ENCODE measurements at places on chromosomes 5 and 9.

- no peak for DNase-seq
Observed at GRCh38 chr5:107474716-107475489, 195.8 kb downstream of the EFNA5 start.

GRCh38 chr5:103589776-103590175 is 27.2 kb upstream of the NUDT12 start:
- no peak for DNase-seq

GRCh38 chr5:168047043-168047668 is 244.3 kb upstream of the WWC1 start:
- peak; percentile 88 for DNase-seq

GRCh38 chr9:131181091-131181681 is 55.8 kb downstream of the NUP214 start:
- DNase-seq = no peak

GRCh38 chr5:134784241-134784920 is 25.8 kb downstream of the DDX46 start:
- DNase-seq = no peak

DNA sequence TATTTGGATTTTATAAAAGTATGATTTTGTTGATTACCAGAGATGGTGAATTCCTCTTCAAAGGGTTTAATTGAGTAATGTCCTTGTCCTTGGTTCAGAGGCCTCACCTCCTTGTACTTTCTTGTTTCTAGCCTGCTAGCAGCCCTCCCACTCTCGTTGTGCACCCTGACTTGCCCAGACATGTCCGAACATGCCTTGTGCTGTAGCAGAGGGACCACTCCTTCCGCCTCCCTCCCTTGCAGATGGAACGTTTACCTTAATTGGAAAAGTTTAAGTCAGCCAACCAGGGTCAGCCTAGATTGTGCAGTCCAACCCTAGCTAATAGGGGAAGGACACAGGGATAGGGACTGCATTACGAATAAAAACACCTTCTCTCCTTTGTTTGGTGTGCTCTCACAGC is 406.9 kb upstream of the NMUR2 start:
- DNase-seq = no peak

DNA sequence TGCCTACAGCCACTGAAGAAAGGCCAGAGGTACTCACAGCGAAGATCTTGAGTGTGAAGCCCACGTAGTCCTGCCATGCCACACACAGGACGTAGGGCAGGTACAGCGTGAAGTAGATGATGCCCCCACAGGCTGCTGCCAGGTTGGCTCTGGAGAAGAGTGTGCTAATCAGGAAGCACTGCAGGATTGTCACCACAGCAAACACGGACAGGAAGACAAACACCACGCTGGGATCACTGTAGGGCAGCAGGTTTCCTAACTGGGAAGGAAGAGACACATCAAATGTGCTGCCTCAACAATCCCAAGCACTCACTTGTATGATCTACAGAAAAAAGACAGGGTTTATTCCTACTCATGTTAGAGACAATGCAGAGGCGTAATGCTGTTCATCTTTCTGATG is 63.0 kb downstream of the NIPSNAP3B start:
- no peak for DNase-seq

GRCh38 chr5:114438471-114438870 is 76.6 kb downstream of the KCNN2 start:
- no peak for DNase-seq

DNA sequence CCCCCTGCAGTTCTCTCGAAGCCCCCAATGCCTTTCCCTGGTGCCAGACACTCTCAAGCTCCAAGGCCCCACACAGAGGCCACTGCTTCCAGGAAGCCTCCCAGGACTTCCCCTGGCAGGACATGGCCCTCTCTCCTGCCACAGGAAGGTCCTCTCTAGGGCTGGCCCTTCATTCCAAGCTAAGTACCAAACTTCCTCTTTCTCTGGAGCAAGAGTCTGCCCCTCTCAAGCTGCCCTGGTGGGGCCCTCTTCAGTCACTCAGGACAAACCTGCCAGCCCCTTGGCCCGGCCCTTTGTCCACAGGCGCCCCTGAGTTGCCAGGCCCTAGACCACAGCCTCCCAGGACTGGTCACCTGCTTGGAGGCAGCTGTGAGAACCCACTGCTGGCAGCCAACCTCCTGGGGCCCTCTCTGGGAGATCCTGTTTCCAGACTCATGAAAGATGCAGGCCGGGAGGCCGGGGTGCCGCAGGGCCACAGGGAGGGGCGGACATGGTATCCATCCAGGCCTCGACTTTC is 6.6 kb downstream of the NINJ1 start:
- no peak for DNase-seq

- no peak for DNase-seq
Observed at GRCh38 chr5:73369278-73369677, 79.3 kb downstream of the FOXD1 start.

DNA sequence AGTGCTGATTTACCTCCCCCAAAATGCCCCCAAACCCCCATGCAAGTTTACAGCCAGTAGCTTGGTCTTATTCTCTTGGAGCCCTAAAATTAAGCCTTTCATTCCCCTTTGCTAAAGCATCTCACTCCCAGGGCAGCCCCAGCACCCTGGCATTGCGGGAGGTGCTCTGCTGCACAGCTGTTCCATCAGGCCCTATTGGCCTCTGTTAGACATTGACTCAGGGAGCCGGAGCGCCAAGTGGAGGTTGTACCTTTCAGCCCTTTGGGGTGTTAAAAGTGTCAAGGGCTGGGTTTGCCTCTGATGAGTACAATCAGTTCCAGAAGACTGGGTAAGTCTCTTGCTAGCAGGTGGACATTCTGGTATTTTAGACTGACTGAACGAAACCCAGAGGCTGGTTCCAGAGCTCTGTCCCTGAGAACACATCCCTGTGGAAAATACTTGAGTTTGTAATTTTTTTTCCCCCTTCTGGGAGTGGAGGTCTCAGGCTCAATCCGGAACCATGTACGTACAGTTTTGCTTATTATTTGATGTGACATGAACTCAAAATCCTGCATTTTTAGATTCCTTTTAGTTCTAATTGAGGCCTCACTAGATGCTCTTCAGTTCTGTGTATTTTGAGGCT is 102.4 kb downstream of the UBE2R2 start:
- no peak for DNase-seq

DNA sequence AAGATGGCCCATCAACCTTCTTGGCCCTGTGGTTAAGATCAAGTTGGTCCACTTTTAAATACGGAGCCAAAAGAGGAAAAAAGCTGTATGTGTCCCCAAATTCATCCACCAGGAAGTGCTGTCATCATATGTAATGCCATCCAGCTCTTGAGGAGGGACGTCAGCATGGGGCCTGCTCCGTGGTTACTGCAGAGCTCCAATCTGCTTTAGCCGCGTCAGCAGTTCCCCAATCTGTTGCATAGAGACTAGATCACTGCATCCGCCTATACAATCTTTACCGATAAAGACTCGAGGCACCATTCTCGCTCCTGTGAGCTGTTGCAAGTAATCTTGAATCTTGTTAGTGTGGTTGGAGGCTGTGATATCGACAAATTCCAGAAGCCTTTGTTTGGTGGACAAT is 65.7 kb downstream of the GABRA6 start:
- DNase-seq = no peak

DNA sequence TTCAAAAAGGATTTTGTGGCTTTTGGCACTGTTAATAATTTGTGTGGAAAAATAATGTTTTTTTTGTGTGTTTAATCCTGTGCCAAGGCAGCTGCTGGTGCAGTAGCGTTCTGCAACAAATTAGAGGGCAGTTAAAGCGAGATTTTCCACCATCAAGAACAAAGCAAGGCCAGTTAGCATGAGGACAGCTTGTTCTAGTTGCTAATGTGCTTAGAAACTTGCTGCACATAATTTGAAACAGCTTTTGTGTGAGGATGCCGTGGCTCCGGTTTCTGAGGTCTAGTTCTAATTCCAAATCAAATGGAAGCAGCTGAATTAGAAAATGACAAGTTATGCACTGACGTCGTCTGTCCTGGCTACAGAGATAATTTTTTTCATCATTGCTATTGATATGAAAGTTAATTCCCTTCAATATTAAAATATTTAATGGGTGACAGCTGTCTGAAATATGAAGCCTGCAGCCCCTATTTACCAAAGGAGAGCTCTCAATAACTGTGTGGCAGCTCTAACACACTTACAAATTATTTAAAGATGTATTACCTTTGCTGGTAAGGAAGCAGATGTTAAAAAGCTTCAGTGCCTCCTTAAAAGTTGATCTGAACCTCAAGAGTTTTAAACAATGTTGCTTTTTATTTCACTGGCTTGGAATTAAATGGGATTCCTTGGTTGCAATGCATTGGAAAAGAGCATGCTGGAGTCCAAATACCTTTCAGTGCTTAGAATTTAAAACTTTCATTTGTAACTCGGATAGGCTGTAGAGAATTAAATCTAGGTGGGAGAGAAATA is 128.6 kb downstream of the SPATA31D1 start:
- DNase-seq = no peak

- DNase-seq = no peak
Observed at GRCh38 chr5:26955161-26955560, 83.2 kb downstream of the CDH9 start.

DNA sequence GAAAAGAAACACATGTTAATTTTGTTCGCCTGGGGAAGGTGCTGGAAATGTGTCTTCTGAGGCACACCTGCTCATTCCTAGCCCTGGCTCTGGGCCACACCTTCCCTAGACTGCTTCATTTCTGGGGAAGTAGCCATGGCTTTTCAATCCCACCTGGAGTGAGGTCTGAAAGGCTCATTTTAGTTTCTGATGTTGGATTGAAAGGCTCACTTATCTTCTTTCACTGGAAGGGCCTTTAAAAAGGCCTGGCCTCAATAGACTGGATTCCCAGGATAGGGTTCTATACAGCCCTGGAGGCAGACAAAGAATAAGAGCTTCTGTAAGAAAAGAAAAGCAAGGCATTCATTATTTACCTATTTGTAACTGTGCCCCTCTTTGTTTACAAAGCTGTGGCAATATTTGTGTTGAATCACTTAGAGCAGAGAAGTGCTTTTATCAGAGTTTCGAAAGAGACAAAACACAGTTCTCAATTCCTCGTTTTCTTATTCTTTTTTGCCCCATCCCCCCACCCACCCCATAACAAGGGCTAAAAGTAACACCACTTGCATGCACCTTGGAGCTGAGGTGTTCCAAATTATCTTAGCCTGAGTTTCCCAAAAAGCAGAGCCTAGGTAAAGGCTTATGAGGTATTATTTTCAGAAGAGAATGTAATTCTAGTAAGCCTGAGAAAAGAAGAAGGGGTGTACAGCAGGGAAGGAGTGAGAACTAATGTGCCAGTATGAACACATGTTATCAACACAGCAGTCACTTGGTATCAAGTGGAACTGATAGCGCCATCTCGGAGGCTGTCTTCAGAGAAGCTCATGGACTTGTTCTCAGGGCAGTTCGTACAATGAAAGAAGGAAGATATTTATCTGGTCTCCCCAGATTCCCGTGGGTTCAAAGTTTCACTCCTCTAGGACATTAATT is 413.1 kb downstream of the KCTD16 start:
- DNase-seq = no peak

DNA sequence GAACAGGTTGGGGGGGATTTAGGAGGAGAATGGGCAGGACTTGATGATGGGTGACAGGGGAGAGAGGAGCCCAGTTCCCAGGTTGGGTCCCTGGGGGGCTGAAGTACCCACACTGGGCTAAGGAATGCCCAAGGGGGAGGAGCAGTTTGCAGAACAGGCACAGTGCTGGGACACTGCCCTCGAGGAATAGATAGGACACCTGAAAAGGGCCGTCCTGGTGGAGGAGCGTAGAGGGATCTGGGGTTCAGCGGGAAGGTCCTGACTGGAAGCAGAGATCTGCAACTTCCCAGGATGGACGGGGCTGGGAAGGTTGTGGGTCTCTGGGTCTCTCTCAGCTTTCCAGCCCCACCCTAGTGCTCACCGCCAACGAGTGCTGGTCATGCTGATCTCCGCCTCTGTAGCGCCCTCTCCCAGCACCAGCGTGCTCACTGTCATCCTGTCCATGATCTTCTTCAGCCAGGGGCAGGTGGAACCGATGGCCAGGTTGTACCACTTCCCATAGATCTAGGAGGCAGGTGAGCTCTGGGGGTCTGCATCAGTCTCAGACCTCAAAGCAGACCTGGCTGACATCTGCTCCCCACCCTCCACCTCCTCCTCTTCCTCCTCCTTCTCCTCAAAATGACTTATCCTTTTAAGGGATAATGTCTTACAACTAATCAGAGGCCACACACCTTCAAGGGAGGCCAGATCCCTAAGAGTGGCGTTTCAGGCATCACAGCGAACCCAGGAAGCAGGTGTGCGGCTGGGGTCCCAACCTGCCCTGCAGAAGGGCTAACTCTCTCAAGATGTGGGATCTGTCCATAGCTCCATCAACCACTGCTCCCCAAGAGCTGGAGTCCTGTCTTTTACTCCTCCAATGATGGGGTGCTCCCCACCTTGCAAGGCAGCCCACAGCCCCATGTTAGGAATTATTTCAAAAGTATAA is 1.6 kb downstream of the AMBP start:
- no peak for DNase-seq

DNA sequence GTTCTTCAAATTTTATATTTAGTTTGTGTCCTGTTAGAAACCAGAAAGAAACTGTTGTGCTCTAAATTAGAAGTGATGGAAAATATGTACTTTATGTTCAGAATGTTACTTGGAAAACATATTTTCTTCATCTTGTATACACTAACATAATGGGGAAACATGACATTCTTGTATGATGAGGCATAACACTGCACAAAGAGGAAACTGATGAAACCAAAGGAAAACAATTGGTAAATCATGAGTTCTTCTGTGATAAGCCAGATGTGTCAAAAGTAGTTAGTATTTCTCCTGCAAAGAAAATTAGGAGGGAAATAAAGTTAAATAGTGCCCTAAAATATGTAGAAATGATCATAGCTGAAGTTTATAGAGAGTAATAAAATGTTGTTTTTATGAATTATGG is 111.1 kb upstream of the FBN2 start:
- DNase-seq = no peak

DNA sequence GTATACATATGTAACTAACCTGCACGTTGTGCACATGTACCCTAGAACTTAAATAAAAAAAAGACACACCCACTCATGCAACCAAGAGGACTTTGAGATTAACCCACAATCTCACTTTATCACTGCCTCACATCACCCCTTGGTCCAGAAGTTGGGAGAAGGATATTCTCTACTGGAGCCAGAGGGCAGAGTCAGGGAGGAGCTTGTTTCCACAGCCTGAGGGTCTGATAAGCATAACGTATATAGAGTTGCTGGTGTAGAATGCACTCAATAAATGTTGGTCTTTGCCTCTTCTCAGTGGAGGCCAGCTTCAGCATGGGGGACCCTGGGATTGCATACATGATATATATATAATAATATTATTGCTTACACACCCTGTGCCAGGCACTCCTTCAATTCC is 10.1 kb downstream of the KCNV2 start:
- DNase-seq = no peak

GRCh38 chr5:159844267-159845121 is 71.8 kb upstream of the ADRA1B start:
- no peak for DNase-seq

Data from RWPE1 (cell line).